GM12865 (cell line): ENCODE measurements at places on chromosomes 5 and 9.

- no peak for DNase-seq
These were observed 395.4 kb downstream of the KDM4C start for GRCh38 chr9:7153134-7153533.

GRCh38 chr5:171580502-171581265 lies 161.2 kb downstream of the FGF18 start:
- DNase-seq: no peak

DNA sequence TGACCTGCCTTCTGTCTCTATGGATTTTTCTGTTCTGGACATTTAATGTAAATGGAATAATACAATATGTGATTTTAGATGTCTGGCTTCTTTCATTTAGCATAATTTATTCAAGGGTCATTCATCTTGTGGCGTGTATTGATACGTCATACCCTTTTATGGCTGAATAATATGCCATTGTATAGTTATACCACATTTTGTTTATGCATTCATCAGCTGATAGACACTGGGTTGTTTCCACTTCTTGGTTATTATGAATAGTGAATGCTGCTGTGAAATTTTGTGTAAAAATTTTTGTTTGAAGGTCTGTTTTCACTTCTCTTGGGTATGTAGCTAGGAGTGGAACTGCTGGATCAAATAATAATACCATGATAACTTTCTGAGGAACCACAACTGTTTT lies 298.9 kb downstream of the CCDC171 start:
- DNase-seq: no peak

DNA sequence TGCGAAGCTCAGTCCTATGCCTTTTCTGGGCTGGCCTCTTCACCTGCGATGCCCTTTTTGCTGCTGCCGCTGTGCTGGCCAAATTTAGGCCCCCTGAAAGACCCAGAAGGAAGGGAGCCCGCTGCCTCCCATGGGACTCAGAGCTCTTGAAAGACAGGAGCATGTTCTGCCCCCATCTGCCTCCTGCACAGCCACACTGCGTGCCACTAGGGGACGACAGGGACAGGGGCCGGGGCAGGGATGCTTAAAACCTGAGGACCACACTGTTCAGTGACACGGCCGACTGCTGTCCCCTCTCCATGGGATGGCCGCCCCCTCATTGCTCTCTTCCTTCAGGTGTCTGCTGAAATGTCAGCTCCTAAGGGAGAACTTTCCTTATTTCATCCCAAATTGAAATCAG lies 132.4 kb downstream of the ADAMTS2 start:
- DNase-seq: no peak

GRCh38 chr9:3880851-3881250 lies 355.1 kb upstream of the RFX3 start:
- DNase-seq: no peak

- no peak for DNase-seq
These were observed 24.9 kb downstream of the SNX24 start for GRCh38 chr5:122870219-122870856.

- DNase-seq: no peak
These were observed 76.0 kb downstream of the COL15A1 start for GRCh38 chr9:99019510-99020331.

DNA sequence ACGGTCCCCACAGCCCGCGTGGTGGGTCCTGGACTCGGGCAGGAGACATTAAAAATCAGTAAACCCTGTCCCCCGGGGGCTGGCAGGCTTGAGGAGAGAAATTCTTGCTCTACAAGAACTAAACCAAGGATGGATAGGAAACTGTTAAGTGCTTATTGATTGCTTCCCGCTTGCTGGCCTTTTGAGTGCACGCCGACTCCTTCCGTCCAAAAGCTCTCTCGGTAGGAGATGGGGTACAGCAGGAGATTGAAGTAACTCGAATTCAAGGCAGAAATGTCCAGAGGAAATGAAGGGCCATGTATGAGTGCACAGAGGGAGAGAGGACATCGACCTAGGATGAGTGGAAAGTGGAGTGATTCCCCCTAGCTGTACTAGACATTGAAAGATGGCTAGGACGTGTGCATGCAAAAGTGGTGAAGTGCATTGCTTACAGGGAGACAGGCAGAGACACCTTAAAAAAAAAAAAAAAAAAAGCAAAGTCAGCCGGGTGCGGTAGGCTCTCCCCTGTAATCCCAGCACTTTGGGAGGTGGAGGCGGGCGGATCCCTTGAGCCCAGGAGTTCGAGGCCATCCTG lies 923 bp downstream of the RECK start:
- DNase-seq: no peak

- peak; percentile 91 for DNase-seq
These were observed 185.0 kb downstream of the GAPVD1 start for GRCh38 chr9:125446561-125447094.

GRCh38 chr9:112078432-112078831 lies 96.7 kb downstream of the SUSD1 start:
- DNase-seq: peak; percentile 86

GRCh38 chr5:58363461-58364249 lies 96.2 kb downstream of the PLK2 start:
- DNase-seq: no peak

DNA sequence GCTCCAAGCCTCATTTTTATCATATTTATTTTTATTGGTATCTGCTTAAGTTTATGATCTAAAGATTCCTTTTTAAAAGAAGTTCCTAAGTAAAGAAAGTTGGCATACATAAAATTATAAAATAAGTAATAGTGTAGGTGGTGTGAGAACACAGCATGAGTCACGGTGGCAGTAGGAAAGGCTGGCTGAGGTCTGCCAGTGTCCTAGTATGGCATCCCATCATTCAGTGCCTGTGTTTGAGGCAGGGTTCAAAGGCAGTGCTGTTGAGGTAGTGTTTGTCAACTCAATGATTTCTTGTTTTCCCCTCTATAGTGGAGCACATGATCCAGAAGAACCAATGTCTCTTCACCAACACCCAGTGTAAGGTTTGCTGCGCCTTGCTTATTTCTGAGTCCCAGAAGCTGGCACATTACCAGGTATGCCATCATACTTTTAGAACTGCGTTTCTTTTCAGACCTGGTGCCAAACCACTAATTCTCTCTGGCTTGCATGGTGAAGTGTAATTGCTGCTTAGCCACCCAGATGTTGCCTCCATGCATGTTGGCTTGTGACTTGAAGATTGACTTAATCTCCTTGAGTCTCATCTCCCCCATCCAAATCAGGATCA lies 18.4 kb downstream of the ZNF346 start:
- no peak for DNase-seq

DNA sequence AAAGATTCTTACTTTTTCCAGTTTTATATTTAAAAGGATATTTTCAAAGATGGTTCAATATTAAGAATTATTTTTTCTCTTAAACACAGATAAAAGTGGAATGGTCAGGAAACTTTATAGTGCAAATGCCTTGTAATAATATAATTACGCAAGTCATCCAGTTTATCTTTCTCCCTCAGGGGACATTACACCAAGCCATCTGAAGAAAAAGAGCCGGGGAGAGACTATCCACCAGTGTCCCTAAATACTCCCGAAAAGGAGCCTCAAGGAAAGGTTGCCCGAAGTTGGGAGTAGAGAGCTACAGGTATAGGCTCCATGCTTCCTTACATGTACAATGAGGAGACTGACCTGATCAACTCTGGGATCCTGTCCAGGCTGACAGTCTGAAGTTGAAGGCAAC lies 101.1 kb downstream of the SERINC5 start:
- DNase-seq: no peak

GRCh38 chr9:3434594-3434993 lies 91.2 kb downstream of the RFX3 start:
- no peak for DNase-seq

- peak; percentile 88 for DNase-seq
These were observed 166.8 kb downstream of the ARHGEF28 start for GRCh38 chr5:73792687-73793320.

GRCh38 chr9:24045150-24045549 lies 219.1 kb upstream of the ELAVL2 start:
- DNase-seq: no peak

DNA sequence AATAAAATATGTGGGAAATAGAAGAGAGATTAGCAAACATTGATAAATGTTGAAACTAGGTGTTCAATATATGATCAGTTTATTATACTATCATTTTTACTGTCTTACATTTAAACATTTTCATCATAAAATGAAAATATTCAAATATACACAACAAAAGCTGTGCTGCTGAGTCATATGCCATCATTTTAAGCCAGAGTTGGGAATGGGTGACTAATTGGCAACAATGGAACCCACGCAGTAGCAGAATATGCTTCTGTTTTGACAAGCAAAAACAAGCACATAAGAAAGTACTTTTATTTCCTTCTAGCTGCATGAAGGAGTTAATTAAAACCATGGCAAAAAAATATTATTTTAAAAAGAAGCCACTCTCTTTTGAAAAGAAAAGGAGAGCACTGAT lies 340.0 kb upstream of the EDIL3 start:
- DNase-seq: no peak

- no peak for DNase-seq
These were observed 95.9 kb upstream of the TNC start for GRCh38 chr9:115213818-115214334.

- no peak for DNase-seq
These were observed 242.3 kb downstream of the CAAP1 start for GRCh38 chr9:26650325-26650724.

- no peak for DNase-seq
These were observed 4.9 kb upstream of the RICTOR start for GRCh38 chr5:39079147-39079546.

DNA sequence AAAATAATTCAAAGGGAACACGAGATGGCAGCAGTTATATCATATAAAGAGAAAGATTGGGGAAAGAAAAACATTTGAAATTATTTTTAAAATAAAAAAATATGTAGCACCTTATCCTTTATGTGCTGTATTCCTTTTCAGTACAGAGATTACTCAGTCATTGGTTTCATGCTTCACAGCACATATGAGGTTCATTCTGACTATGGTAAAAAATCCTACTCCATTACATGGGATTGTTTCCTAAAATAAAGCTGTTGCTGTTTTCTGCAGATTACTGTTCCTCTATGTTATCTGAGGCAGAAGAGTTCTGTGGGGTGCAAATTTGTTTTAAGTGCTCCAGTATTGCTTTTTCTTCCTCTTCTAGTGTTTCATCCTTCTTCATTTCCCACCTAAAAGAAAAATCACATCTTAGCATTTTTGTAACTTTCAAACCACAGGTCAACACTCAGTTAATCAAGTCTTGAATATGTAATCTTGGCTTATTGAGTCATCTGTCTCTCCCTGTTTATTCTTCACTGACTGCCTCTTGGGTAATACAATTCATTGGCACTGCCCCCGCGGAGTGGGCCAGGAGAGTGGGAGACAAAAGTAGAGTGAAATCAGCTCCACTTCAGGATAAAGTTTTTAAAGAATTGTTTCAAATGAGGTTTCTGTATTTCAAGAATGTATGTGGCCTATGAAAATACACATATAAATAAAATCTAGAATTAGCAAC lies 412.5 kb upstream of the POU5F2 start:
- DNase-seq: no peak

DNA sequence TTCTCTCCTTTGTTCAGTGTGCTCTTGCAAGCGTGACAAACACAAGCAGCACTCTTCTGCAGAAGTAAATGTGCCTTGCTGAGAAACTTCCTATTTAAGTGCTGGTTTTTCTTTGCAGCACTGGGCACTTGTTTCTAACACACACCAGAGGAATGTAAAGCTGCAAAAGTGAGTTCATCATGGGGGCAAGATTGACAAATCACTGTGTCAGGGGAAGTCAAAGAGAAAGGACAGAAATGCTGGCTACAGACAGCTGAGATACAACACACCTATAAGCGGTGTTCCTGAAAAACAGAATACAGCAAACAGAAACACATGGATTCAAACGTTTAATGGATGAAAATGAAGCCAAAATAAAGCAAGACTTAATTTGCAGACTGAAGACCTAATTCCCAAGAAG lies 19.6 kb downstream of the ROR2 start:
- DNase-seq: no peak

DNA sequence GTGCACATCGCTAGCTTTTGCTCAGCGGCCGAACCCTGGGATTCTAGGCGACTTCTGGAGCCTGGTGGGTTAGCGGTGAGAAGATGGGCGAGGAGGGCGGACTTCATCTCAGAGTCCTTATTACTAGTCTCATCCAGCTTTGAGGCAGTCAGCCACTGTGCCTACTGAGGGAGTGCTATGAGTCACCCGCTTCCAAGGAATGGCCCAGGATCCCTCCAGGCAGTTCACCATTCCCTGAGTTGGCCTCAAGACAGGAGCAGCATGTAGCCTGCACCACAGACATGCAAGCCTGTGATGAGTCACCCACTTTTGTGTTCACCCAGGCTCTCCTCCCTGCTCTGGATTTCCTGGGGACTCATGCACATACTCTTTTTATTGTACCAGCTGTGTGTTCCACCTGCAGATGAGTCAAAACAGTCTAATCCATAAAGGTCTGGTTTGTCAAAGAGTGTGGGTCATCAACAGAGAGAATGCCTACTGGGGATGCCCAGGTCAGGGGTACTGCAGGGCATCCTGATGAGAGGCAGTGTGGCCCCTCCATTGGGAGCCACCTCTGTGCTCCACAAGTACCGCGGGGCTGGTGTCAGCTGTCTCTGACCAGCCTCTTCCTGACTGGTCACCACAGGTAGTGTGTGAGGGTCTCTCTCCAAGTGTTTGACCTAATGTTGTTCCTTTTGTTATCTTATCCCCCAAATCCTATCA lies 20.2 kb downstream of the SLC22A5 start:
- DNase-seq: no peak

DNA sequence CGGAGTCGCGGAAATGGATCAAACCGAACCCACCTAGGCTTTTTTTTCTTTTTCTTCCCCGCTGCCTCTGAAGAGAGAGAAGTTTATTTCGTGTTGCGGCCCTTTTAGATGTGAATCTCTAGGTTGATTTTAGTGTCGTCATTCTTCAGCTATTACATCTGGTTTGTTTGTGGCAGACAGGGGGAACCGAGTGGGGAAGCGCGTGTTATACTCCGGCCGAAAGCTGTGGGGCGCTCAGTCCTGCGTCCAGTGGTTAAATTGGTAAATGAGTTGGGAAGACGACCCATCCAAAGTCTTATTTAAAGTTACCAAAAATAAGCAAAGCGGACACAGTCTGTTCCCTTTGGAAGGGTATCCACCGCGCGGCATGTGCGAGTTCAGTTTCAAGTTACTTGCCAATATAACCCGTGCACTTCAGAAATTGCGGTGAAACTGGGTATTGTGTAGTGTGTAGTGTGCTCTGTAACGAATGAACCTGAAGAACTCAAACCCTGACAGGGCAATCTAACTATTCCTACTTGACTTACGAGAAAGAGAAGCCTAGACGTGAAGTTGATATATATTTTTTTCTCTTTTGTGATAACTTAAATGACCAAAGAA lies 1.3 kb downstream of the MAN2A1 start:
- peak; percentile 73 for DNase-seq

- no peak for DNase-seq
These were observed 28.9 kb downstream of the OLFM1 start for GRCh38 chr9:135116371-135116770.
